D721Med (cell line): ENCODE measurements at places on chromosomes 4 and X.

GRCh38 chrX:67207912-67208311 is 335.9 kb upstream of the AR start:
- no peak for DNase-seq

DNA sequence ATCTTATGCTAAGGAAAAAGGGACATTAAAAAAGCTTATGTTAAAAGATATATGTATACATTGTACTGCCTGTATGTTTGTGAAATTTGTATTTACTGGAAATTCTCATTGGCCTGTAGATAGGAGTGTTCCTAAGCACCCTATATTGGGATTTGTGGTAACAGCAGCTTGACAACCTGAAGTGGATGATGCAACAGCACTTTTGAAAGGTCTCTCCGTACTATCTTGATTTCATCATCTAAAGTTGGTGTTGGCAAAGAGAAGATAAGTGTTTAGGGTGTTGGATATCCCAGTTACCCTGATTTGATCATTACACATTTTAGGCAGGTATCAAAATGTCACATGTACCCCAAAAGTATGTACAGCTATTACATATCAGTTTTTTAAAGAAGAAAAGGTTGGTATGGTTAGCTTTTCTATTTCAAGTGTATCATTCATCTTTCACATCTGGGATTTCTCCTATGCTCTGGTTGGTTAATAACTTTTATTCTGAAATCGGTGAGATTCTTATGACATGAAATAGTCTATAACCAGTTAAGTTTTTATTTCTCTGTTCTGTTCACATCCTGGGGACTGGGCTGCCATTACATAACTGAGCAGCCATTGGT is 10.3 kb downstream of the HADH start:
- no peak for DNase-seq

DNA sequence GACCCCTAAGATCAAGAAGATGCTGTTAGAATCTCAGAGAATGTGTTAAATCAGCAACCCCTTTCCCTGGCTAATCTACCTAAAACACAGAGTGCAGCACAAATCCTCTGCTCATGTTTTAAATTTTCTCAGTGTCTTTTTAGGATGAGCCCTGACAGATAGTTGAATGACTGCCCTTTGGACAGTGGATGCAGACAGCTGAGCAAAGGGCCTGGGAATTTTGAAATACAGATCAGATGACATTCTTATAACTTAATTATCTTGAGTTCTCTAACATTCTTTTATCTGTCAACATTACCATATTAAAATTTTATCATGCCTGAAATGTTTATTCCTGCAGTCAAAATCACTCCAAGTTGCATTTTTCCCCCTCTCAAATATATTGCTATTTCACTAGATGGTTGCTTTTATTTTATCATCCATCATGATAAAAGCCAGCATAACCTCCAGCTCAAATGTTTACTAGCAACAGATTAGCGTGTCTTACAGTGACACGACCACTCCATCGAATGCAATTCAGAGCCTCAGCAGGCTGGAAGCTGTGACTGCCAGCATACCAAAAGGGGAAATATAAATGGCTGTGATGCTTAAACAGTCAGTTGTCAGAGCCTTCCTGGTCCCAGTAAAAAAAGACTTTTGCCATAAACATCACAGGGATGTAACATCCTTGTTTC is 22.8 kb upstream of the ARHGAP24 start:
- DNase-seq: no peak

DNA sequence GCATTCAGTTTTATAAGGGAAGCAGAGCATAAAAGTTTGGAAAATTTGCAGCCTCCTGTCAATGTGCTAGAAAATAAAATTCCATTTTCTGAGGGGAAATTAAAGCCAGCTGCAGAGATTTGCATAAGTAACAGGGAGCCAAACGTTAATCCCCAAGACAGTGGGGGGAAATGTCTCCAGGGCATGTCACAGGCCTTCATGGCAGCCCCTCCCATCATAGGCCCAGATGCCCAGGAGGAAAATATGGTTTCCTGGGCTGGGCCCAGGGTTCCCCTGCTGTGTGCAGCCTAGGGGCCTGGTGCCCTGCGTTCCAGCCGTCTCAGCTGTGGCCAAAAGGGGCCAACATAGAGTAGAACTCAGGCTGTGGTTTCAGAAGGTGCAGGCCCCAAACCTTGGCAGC is 9.3 kb downstream of the RNF4 start:
- no peak for DNase-seq
